ENCODE measurements at places on chromosomes 4 and X.

DNA sequence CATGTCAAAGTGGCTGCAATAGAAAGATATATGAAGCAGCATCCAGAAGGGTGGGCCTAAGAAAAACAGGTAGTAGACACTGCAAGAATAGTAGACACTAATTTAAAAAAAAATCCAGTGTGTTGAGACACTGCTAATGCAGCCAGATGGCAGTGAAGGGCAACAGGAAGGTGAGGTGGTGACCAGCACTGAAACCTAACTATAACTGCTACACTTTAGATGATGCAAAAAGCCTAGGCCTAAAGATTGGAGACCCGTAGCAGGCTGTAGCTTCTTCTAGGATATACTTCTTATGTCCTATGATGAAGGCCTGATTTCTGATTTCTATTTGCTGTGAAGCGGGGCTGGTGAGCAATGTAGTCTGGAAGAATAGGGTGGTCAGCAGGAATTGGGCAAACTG lies 38.7 kb upstream of the SH3KBP1 start:
- DNase-seq = no peak

GRCh38 chr4:46878641-46879040 lies 30.4 kb downstream of the COX7B2 start:
- no peak for DNase-seq

DNA sequence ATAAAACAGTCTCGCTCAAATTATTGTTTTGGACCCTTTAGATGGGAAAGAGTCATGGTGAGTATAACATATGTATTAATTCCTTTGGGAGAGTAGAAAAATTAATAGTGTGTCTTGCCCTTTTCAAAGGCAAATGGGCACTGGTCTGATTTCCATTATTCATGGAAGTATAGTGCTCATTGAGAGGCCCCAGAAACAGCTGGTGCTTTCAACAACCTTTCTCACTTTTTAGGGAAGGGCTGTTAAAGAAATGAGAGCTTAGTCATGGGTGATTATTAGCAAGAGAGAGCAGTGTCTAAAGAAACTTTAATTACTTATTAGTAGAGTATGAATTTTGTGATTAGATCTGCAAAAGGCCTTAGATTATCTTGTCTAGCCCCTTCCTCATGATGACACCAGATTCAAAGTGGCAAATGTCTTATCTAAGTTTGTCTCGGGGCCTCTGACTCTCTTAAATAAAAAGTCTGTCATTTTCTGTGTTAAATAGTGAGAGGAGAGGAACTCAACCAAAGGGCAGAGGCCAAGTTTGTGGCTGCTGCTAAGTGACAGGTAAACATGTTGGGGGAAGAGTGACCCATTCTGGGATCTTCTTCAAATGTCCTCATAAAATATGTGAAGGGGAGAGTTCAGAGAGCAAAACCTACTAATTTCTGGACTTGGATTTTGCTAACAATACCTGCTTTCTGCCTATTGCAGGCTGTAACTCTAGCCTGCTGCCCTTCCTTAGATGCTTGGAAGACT lies 110.6 kb downstream of the REPS2 start:
- DNase-seq = no peak

GRCh38 chr4:145819101-145819852 lies 119.3 kb downstream of the ZNF827 start:
- DNase-seq = no peak

- DNase-seq = no peak
Measured at GRCh38 chrX:13346646-13347045, 26.8 kb upstream of the ATXN3L start.

GRCh38 chr4:146110871-146111485 lies 64.5 kb upstream of the LSM6 start:
- no peak for DNase-seq

- DNase-seq = no peak
Measured at GRCh38 chr4:182416067-182416466, 172.9 kb downstream of the TENM3 start.

DNA sequence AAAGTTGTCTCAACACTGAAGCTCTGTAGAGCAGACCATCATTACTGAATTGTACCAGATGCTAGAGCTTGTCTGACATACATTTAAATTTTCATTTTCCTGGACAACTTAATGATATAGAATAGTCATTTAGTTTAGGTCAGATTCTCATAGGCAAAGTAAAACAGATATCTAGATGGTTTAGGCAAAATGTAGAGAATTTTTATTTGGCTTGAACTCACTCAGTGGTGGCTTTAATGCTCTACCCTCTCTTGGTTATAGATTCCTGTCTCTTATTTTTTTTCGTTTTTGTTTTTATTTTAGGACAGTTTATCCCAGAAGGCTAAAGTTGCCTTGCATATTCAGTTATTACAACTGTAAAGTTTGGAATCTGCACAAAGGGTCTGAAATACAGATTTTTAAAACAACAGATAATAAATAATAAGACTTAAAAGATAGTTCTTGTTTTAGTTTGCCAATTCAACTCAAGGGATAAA lies 4.0 kb upstream of the IRS4 start:
- DNase-seq = no peak
